Stimulated activated CD8-positive, alpha-beta memory T cell treated with anti-CD3 and anti-CD28 coated beads, Interleukin-12 subunit alpha, Interleukin-12 subunit beta, amount 100 ng/mL, for 1 hour (primary cell): ENCODE measurements at places on chromosomes 5 and 9.

DNA sequence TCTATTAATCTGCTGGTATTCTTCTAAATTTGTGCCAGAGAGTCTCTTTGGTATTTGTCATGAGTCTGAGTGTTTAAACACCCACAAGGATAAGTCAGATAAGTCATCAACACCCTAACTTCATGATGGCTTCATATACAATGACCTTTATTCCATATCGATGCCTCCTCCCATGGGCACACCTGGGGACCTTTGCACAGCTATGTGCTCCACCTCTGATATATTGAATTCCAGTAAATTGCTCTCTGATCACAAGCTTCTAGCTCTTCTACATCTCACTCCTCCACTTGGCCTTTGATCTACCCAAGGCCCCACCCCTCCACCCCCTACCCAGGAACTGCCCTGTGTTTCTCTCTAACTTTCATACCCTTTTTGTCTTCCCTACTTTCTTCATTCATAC is 102.7 kb upstream of the MIER3 start:
- DNase-seq = no peak

DNA sequence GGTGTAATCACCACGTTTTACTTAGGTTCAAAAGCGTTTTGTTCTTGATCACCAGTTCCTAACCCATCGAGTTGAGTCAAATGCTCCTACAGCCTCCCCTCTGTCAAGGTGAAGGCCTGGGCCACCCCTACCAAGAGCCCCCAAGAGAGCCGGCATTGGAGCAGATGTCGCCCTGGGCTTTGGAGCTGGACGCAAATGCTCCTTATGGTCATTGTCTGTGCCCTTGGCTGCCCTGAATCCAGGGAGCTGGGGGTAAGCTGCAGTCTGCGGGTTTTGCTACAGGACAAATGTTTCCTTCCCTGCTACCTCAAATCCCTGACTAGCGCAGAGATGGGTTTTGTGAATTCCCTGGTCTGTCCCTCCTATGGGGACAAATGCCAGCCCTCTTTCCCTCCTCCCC is 4.9 kb downstream of the RNF183 start:
- no peak for DNase-seq

GRCh38 chr5:140794595-140795258 is at the start of gene PCDHA2:
TSS of gene PCDHA2 (plus strand) at chr5:140794852.
- no peak for DNase-seq

GRCh38 chr9:79023134-79023580 is 548.6 kb upstream of the TLE4 start:
- no peak for DNase-seq

GRCh38 chr5:149938279-149938678 is 6.3 kb downstream of the PDE6A start:
- DNase-seq = no peak

DNA sequence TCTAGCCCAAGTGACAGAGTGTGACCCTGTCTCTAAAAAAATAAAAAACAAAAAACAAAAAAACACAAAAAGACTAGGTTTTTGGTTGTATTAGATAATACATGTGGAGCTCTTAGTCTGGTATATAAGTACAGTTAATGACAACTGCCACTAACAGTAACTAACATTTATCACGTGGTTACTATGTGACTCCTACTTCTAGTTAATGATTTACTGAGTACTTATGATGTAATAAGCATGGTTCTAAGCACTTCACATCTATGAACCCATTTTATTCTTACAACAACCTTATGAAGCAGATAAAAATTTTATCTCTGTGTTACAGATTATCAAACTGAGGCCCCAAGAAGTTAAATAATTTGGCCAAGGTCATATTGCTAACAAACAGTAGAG is 6.1 kb upstream of the TMEFF1 start:
- DNase-seq = no peak

- no peak for DNase-seq
Observed at GRCh38 chr5:77774981-77775789, 954 bp downstream of the TBCA start.

DNA sequence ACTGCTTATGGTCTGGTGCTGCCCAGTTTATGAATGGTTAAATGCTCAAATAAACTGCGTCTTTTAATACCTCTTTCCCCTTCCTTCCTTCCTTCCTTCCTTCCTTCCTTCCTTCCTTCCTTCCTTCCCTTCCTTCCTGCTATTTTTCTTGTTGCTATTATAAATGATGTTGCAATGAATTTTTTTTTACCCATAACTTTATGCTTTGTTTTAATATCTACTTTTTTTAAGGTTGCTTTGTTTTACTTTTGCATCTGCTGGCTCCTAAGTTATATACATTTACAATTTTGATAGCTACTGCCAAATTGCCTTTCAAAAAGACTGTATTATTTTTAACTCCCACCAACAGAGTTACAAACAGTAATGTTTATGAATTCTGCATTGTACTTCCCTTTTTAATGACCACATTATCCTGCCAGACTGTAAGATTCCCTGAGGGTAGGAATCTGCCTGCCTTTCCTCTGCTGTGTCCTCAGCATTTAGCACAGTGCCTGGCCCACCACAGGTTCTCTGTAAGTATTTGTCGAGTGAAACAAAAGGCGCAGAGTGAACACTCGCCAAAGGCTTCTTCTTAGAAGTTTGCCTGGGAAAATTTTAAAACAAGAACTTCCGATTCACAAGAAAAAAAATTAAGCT is 36.9 kb downstream of the KIF4B start:
- DNase-seq = no peak

- no peak for DNase-seq
Observed at GRCh38 chr9:107749787-107750444, 260.3 kb upstream of the KLF4 start.

DNA sequence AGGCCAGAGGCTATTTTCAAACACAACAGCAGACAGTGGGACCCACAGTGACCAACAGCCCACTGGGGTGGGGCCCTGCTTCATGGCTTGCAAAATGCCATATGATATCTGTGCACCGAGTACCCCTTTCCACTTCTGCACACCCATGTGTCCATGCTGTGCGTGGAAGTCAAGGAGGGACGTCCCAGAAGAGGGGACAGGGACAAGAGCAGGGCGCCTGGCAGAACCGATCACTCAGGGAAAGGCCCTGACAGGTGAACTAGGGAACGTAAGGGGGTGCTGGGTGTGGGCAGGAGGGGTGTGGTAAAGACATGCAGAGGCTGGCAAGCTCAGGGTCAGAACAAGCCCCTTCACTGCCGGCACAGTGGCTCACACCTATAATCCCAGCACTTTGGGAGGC is 7.6 kb upstream of the TTLL11 start:
- no peak for DNase-seq

DNA sequence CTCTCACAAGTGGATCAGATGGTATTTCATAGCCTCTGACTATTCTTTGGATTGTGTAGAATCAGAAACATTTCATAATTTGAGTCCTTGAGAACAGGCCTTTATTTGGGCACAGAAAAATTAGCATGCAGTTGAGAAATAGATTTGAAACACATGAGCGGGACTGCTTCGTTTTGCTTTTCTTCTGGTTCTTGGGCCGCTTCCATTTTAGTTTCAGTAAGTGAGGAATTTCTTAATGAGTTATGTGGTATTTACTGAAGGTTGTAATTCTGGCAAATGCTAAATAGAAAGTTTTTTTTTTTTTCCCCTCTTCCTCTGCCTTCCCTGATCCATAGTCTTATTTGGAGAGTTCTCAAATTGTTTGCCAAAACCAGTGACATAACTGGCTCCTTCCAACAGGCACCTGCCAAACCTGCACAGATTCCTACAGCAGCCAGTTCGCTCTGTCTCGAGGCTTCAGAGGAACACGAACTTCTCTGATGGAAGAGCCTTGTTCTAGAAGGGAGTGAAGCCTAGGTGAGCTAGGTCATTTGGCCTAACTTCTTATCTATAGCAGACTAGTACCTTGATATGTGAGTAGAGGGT is 71.2 kb upstream of the SLC28A3 start:
- no peak for DNase-seq

GRCh38 chr5:5298068-5298633 is 124.3 kb upstream of the ICE1 start:
- no peak for DNase-seq

- DNase-seq = no peak
Observed at GRCh38 chr9:125603478-125604021, 103.5 kb downstream of the MAPKAP1 start.

- DNase-seq = no peak
Observed at GRCh38 chr9:12997009-12997408, 222.2 kb downstream of the LURAP1L start.

DNA sequence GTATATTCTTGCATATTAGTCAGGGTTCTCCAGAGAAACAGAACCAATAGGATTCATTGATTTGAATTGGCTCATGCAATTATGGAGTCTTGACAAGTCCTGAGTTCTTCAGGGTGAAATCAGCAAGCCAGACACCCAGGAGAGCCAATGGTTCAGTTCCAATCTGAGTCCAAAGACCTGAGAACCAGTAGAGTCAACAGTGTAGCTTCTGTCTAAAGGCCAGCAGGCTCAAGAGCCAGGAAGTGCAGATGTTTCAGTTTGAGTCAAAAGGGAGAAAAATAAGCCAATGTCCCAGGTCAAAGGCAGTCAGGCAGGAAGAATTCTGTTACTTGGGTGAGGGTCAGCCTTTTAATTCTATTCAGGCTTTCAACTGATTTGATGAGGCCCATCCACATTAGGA is 37.8 kb upstream of the ANKRD34B start:
- no peak for DNase-seq

- no peak for DNase-seq
Observed at GRCh38 chr9:98795970-98796363, 388 bp downstream of the ANKS6 start.

DNA sequence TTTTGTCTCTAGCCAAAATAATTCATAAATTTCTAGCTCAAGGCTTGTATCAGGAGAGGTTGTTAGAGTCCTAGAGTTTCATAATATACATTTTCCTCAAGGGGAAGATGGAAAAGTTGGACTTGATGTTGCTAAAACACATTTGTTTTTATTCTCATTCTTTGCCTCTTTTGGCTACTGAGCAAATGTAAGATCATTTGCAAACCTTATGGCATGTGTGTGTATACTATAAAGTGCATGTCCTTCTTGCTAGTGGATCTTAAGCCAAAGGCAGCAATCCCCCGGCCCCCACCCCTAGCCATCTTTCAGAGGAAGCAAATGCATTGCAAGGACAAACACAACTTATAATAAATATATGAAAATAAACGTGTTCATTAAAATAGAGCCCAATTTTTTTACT is 43.0 kb downstream of the ADAMTSL1 start:
- no peak for DNase-seq

GRCh38 chr5:58810086-58810485 is 227.2 kb downstream of the RAB3C start:
- DNase-seq = no peak

- DNase-seq = no peak
Observed at GRCh38 chr5:72815580-72816283, 729 bp upstream of the TNPO1 start.
